ENCODE measurements at places on chromosomes 2 and 18.

GRCh38 chr2:3098231-3098630 is 279.4 kb downstream of the EIPR1 start:
- DNase-seq: no peak

- no peak for DNase-seq
These were observed 62.4 kb downstream of the RPL31 start for GRCh38 chr2:101064505-101064867.

DNA sequence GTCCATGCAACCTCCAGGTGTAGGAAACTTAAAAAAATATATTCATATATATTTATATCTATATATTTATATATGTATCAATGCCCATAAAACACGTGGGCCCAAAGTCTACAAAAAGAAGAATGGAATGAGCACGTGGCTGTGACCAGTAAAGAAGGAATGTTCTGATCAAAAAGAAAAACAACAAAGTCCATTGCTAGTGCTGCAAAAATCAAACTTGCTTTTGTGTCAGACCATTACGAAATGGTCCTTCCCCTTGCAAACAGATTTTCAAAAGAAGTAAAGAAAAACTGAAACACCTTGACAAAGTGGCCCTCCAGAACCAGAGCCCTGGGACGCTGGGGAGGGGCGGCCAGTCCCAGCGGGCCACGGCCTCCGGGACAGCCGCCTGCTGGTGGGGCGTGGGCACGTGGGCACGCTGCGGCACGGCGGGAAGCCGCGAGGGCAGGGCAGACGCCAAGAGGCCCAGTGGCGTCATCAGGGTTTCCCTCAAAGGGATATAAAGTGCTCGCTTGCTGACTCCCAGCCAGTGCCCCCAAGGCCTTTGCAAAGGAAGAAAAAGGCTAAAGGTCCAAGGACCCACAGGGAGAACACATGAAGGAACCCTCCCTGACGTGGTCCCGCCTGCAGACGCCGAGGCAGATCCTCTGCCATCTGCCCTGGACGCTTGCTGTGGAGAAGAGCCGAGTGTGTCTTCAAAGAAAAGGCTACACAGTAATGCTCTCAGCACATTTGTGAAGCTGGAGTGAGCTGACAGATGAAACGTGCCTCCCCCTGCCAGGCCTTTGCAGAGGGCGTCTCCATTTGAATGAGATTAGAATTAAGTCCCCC is 201.8 kb downstream of the TWIST2 start:
- no peak for DNase-seq

- no peak for DNase-seq
These were observed 428.9 kb downstream of the STK39 start for GRCh38 chr2:167818521-167818920.

DNA sequence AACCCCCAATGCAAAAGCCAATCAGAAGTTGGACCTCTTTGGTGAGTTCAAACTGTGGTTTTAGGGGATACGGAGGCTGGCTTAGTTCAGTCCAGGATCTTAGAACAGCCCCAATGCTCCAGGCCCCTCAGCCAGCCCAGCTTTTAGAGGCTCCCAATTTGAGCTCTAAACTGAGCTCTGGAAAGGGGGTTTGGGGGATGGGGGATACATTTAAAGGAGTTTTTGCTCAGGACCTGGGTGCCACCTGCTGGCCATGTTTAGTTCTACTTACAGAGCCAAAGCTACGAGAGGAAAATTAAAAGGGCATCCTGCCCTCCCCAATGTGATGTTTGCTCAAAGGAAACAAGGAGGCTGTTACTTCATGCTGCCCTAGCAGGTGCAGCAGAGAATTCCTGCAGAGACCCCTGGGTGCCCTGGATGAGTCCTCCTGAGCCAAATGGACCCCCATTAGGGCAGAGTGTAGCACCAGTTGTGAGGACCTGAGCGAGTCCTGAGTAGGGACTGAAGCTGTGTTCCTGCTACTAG is 15.9 kb upstream of the TMEM214 start:
- DNase-seq: peak; percentile 23

DNA sequence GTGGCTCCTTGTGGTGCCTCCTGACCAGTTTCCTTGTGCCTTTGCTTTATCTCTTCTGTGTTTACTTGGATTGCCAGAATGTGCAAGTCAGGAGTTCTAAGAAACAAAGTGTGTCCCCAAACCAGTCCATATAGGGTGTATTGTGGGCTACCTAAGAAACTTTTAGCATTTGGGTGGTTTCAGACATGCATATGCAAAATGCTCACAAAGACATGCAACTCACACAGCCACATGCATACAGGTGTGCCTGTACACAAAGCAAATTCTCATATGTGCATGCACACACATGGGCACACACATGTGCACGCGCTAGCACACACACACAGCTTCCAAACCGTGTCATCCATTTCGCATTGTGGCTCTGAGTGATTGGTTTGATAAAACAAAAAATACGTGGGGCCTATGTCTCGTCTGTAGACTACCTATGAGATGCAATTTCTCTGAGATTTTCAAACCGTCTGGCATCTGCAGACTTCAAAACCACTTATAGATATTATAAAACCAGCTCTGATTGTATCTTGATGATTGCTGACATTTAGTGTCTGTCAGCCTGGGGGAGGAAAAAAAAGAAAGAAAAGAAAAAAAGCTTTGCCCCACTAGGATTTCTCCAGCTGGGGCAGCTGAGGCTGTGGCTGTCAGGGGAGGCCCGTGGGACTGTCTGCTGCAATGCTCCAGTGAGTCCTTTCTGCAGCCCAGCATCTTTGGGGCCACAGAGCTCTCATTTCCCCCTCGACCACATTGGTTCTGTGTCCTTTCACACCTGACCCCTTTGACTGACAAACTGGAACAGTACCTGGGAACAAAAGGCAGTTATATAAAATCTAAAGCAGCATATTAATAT is 556.1 kb downstream of the CMPK2 start:
- no peak for DNase-seq

GRCh38 chr18:8423051-8423557 is 186.1 kb upstream of the RAB12 start:
- no peak for DNase-seq

GRCh38 chr2:127140538-127140937 is 33.6 kb upstream of the BIN1 start:
- no peak for DNase-seq

GRCh38 chr18:26869640-26870039 is 4.1 kb upstream of the AQP4 start:
- DNase-seq: no peak

- DNase-seq: no peak
These were observed 136.7 kb upstream of the DAPL1 start for GRCh38 chr2:158658396-158658795.

DNA sequence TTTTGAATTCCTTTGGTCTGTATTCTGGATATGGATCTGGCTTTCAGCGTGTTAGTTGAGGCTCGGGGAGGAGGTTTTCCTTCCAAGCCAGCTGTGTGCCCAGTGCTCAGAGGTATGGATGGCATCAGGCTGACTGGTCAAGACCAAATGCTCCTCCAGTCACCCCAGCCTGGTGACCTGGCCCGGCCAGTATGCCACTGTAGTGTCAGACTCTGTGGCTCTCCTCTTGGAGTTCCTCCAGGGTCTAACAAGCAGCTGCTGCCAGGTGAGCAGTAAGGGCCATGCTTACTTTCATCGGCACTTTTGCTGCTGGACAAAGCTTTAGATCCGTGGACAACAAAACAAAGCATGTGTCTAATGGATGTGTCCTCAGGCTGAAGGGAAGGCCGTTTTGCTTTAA is 44.1 kb downstream of the CABLES1 start:
- DNase-seq: no peak

DNA sequence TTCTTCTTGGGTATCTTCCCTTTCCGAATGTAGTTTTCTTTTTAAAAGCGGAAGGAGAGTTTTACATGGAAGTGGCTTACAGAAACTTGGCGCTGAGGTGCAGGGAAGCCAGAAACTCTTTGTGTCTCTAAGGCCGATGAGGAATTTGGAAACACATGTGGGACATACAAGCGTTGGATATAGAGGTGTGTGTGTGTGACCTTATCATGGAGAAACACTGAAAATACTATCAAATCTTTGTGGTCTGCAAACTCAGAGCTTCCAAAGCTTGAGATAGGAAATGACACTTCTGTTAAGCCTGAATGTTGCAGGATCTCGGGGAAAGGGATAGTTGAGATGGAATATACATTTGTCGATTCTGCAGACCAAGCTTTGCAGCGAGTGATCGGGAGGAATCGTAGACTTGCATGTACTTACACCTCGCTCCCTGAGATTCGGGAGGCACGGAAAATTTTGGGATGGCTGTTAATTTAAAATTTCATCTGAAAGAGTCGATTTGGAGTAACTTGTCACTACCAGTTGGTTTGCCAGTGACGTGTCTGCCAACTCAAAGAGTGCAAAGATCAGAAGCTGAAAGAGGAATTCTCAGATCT is 1.0 kb downstream of the NAB1 start:
- DNase-seq: no peak

- DNase-seq: no peak
These were observed 1.1 kb downstream of the MEMO1 start for GRCh38 chr2:32009516-32010256.

DNA sequence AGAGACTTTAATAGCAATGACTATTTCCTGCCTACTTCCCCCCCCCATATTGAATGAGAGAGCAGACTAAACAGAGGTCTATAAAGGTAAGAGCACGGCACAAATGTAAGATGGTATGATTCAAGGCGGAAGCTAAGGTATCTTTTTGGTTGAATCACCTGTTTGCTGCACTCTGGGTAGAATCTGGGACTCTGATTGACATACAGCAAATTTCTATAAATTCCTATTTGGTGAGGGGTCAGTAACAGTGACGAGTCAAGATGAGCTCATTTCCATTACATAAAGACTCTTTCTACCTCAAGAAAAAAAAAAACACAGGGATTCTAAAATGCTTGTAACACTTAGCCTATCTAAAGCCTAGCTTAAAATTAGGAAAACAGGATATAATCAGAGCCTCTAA is 297.3 kb downstream of the TNS1 start:
- DNase-seq: no peak

DNA sequence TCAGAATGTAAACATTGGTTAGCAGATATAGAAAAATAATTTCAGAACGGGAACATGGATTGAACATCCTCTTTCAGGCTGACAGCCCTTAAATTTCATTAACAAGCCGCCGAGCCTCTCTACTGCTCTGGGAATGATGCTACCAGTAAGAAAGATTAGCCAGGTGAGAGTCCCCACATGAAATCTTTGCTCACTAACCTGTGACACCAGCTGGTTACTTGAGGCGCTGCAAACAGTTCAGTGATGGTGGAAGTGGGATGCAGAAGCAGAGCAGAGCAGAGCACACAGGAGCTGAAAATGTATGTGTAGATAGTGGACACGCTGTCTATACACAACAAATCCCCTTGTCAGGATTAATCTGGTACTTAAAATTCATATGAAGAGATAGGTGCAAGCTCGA is 721.1 kb downstream of the DPP10 start:
- DNase-seq: peak; percentile 7

- no peak for DNase-seq
These were observed 49.9 kb downstream of the ALPK2 start for GRCh38 chr18:58578835-58579560.

DNA sequence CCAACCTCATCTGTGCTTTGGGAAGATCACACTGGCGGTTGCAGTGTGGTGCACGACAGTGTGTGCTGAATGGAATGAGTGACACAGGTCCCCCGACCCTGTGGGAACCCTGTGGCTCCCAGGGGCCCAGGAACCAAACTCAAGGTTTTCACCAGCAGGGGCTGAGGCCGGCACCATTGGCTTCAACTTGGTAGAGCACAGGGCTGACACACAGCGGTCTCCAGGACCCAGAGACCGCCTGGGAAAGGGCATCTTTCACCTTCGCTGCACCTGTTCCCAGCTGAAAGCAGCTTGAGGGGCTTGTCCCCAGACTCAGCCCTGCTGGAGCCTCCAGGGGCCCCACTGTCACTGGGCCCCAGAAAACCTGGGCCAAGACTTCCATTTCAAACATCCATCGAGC is 59.0 kb upstream of the ODC1 start:
- no peak for DNase-seq

GRCh38 chr18:8329186-8329771 is 280.0 kb upstream of the RAB12 start:
- DNase-seq: peak; percentile 18

GRCh38 chr18:7657050-7657449 is 89.9 kb downstream of the PTPRM start:
- DNase-seq: no peak

GRCh38 chr18:37963837-37964236 is 398.2 kb upstream of the CELF4 start:
- no peak for DNase-seq

DNA sequence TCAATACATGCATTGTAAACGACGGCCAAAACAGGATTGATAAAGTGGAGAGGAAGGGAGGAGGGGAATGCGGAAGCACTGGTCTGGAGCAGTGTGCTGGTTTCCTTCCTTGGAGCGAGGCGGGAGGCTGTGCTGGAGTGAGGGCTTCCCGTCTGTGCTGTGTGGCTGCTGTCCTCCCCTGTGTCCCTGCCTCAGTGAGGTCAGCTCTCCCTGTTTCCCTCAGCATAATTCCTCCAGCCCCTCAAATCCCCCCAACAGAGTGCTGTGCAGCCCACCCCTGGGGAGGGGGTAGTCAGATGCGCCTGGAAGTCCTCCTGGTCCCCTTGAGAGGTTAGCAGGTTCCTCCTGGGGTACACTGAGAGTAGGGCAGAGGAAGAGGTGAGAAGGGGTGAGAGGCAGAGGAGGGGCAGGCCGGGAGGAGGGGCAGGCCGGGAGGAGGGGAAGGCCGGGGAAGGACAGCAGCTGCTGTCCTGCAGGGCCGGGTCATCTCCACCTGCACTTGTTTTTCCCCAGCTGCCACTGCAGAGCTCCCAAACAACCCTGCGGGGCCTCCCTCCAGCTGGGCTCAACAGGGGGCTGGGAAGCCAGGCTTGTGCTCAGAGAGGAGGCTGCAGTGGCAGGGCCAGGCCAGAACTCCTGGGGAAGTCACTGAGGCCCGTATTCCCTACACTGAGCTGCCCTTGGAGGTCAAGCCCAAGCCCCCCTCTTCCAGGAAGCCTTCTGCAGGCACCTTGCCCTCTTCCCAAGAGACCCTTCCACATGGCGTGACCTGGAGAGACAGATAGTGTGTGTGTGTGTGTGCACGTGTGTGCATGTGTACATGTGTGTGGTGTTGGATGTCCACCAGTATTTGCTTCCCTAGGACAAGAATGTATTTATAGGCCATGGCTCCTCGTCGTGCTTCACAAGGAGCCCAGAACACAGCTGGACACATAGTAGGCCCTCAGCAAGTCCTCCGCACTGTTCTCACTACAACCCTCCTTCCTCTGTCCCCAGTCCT is 13.2 kb upstream of the ATP6V1B1 start:
- no peak for DNase-seq

DNA sequence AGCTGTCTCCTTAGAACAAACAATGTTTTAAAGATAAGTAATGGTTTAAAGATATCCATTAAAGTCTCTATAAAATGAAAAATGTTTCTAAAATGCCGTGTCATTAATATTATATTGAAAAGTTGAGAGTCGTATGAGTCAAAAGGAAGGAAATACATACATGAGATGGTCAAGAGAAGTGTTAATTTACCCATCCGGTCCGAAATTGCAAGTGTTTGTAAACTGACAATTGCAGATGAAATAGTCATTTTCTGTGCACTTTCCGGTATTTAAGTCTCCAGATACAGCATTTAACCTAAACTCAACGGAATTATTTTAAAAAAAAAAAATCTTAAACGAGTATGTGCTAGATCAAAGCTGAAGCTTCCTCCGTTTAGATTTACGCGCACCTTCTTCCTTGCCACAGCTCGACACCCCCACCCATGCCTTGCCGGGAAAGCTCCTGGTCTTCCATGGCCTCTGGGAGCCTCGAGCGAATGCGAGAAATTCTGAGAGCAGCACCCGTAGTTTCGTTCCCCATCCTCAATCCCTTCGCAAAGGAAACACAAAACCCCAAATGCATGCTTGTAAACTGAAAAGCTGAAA is 1.8 kb downstream of the DSC3 start:
- DNase-seq: no peak

GRCh38 chr2:172091000-172091641 is 5.8 kb downstream of the DLX1 start:
- DNase-seq: no peak
